ENCODE measurements at places on chromosomes 2 and 18. TPM values are rescaled to one million over a fixed set of nuclear protein-coding genes. Genes with fewer than 3 reads are reported as not detected.

- DNase-seq = no peak
These were observed 193.5 kb upstream of the CCDC68 start for GRCh38 chr18:55152801-55153200.

GRCh38 chr2:112074506-112074905, 19.4 kb downstream of the TMEM87B start:
- no peak for DNase-seq

DNA sequence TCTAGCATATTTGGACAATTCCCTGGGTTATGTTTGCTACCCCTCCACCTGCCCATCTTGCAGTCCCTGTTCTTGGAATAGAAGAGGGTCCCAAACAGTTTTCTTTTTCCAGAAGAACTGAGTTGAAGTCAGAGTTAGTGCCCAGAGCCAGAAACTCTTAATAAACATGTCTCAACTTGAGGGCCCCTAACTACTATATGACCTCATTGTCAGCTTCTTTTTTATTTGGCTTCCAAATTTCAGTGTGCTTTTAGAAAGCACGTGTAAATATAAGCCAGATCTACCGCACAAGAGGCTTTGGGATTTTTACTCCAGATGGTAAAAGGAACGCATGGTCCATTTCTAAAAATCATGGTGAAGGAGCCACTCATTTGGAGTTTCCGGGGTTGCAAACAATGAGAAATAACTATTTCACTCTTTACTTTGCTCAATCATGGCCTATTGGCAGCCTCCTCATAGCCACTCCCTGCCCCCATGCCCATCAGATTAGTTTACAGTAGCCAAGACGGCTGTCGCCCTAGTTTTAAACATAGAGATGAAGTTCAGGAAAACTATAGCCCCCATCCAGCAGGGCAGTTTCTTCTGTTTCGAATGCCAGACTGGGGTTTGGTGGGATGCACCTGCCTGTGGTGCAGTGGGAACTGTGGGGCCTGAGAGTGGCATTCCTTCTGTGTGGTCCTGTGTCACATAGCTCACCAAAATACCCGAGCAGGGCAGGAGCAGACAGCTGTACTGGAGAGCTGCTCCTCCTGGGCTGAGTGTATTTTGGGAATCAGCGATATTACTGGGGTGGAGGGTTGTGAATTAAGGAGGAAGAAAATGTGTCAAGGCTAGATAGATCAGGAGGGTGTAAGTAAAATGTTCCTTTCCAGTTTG, 1.7 kb downstream of the MAPRE3 start:
- no peak for DNase-seq

DNA sequence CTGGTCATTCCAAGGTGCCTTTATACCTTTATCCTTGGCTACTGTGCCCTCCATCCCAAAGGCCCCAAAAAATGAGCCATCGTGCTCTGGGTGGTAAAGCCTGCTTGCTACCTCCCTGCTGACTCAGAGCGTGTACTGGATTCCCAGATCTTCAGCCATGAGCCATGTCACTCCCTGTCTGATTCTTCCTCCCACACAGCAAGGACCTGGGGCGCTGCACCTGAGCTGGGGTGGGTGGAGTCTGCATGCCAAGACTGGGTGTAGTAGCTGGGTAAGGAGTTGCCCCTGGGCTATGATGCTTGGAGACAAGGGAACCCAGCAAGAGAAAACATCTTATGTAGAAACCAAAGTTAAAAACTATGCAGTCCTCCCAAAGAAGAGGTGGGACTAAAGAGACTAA, 37.2 kb upstream of the APCDD1 start:
- no peak for DNase-seq

GRCh38 chr2:36792951-36793350, 96.4 kb downstream of the VIT start:
- no peak for DNase-seq

DNA sequence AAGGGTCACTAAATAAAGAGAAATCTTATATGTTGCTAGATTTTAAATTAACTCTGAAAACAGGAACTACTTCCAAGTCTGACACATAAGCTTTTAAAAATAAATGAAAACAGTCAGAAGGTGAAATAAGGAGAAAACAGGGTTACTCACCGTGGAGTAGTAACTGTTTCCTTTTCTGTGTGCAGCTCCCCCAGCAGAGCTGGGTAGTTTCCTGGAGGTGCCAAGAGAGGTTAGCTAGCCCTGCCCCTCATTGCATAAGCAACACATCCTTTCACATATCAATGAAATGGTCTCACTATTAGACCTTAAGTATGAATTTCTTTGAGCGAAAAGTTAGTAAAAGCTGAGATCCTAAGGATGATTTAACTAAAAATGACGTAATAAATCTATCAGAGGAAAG, 54.0 kb upstream of the GPR75 start:
- DNase-seq = no peak

- no peak for DNase-seq
These were observed 257.3 kb downstream of the STK39 start for GRCh38 chr2:167990062-167990461.

DNA sequence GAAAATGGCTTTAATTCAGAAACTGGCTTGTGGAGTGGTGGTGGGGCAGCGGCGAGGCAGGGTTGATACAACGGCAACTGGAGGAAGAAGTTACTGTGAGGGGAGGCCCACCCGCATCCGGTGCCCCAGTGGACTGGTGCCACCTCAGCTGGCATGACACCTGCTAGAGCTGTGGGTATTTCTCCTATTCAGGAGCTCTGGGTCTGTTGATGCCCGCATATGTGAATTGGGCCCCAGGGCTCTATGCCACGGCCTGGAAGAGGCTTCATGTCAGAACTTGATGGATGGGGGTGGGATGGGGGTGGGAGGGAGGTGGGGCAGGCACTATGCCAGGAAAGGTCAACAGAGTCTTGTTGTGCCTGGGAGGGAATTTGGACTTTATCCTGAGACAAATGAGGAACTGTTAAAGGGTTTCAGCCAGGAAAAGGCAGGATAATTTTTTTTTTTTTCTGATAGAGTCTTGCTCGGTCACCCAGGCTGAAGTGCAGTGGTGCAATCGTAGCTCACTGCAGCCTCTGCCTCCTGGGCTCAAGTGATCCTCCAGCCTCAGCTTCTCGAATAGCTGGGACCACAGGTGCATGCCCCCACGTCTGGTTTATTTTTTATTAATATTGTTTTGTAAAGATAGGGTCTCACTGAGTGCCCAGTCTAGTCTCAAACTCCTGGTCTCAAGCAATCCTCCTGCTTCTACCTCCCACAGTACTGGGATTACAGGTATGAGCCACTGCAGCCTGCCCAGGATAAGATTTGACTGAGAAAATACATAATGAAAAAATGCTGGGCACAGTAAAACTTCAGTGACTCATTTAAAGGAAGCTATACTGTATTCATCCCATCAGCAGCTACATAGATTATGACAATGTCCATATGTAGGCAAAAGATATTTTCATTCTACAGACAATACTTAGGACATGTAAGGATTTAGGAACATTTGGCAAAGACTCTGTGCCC, 52.6 kb downstream of the SH2D6 start:
- DNase-seq = peak; percentile 60

GRCh38 chr2:239383759-239384156, 17.1 kb downstream of the HDAC4 start:
- no peak for DNase-seq

DNA sequence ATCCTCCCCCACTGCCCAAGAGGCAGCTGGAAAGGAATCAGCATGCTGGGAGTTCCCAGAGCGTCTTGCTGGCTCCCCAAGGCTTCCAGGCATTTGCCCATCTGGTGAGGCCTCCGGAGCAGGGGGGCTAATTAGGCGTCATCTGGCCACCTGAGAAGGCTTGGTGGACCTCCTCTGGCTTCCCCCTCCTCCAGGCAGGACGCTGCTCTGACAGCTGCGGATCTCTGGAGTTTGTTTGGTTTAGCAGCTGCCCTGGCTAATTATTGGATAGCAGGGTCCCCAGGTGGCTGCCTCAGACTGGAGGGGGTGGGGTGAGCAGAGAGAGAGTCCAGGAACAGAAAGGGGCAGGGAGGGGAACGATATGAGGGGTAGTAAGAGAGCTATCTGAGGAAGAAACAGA, 425.2 kb upstream of the MEX3C start:
- DNase-seq = no peak

DNA sequence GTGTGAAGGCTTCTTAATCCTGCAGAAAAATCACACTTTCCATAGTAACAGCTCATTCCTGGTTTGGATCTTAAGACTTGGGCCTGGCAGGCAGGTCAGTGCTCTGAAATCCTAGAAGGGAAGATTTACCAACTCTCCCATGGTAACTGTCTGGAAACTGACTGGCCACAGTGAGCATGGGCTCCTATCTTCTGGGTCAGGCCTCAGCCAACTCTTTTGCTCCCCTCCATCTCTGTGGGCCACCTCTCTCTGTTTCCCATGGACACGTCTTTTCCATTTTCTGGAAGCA, 86.7 kb downstream of the ACAA2 start:
- DNase-seq = no peak

GRCh38 chr18:79964330-79965118, at the start of gene HSBP1L1:
HSBP1L1 (plus strand) TSS chr18:79964643; CDS start chr18:79964736, 93 bp downstream.
- DNase-seq = peak; percentile 84

GRCh38 chr2:85748985-85749875, 4.6 kb upstream of the ATOH8 start:
- no peak for DNase-seq

GRCh38 chr2:176503776-176504175, 234.5 kb downstream of the MTX2 start:
- DNase-seq = no peak

DNA sequence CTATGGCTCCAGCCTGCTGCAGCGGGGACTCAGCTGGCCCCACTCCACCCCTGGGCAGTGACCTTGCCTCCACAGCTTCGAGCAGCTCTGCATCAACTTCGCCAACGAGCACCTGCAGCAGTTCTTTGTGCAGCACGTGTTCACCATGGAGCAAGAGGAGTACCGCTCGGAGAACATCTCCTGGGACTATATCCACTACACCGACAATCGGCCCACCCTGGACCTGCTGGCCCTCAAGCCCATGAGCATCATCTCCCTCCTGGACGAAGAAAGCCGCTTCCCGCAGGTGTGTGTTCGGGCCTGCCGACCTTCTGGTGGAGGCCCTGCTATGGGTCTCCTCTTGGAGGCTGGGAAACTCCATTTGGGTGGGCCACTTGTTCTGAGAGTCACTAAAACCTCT, 48.6 kb downstream of the MYO7B start:
- no peak for DNase-seq

- no peak for DNase-seq
These were observed 644.6 kb upstream of the RAB6C start for GRCh38 chr2:129334696-129335410.

- no peak for DNase-seq
These were observed 31.9 kb downstream of the ACKR3 start for GRCh38 chr2:236601316-236602202.

DNA sequence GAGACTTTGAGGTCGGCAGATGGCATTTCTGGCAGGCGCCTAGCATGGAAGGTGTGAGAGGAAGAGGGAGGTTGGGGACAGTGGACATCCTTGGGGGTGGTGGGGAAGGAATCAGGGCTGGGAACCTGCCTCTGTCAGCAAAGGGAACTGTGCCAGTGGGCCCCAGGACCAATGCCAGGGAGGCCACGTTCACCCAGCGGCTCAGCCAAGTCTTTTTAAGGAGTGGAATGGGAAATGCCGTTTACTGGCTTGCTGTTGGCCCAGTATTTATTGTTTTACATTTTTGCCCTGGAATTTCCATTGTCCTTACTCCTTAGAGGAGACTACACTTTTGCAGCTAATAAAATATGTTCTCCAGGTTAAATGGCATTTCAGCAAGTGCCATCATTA, 135.2 kb downstream of the MCFD2 start:
- DNase-seq = peak; percentile 21

DNA sequence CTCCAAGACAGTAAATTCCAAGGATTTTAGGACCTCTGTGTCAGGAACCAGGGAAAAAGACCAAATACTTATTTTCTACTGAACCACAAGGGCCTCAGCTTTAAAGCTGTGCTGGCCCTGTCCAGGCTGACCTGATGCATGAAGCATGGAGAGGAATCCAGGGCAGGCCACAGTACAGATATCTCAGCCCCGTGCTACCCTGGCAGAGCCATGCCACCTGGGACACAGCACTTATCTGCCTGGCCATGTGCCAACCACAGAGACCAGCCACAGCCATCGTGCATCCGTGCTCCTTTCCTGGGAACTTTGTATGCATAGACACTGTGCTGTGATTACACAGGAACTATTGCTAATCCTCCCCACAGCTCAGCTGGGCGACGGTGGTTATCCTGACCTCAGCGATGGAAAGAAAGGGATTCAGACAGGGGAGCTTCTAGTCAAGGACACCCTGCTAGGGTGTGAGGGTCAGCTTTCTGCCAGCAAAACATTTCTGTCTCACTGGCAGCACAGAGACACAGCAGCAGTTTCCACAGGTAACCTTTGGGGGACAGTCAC, 687.4 kb upstream of the ID2 start:
- no peak for DNase-seq

GRCh38 chr2:238287737-238288649, at the start of gene PER2:
PER2 (minus strand) TSS chr2:238288610; CDS start chr2:238277936, 10,674 bp downstream.
- DNase-seq = peak; percentile 70

GRCh38 chr2:237156031-237156856, 70.6 kb downstream of the COPS8 start:
- DNase-seq = peak; percentile 15

- DNase-seq = no peak
These were observed 216.3 kb downstream of the BCL11A start for GRCh38 chr2:60337142-60337497.

- DNase-seq = no peak
These were observed 247.4 kb downstream of the MYO3B start for GRCh38 chr2:170425281-170425751.

GRCh38 chr18:69889009-69889408, 58.7 kb downstream of the CD226 start:
- no peak for DNase-seq

- DNase-seq = no peak
These were observed 1936.8 kb upstream of the PIK3C3 start for GRCh38 chr18:40018266-40018665.

DNA sequence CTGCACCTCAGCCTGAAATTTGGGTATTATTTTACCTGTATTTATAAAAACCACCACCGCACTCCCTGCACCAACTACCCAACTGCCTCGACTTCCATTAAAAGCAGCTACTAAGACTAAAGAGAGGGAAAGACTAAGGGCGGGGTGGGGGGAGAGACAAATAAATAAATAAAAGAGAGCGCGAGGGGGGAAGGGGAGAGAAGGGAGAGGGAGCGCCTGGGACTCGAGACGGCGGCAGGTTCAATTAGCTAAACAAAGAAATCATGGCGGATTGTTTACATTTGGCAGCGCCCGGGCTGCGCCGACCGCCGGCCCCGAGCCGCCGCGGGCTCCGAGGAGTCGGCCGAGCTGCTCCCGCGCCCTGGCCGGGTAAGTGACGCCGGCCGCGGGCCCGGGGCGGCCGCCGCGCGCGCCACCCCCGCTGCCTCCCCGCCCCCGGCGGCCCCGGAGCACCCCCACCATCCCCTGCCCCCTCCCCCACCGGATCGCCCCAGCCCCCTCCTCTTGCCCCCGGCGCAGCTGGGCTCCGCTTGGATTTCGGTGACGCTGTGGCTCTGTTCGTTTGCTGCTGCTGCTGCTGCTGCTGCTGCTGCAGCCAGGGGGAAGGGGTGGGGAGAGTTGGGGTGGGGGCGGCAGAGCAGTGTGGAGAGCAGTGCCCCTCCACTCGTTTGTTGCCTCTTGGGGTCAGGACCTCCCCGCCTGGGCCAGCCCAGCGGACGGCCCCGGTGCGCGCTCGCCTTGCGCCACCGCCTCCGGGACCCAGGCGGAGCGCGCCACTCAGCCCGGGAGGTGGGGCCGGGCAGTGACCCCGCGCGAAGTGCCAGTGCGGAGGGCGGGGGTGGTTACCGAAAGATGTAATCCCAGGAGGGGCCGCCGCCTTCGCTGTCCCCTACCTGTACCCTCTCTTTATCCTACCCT, 187.2 kb upstream of the FANCL start:
- no peak for DNase-seq

The FSHR gene
- total RNA-seq = not detected

The TNFAIP6 gene
- total RNA-seq = not detected

The WNT6 gene
- 164 TPM for total RNA-seq

The SMCHD1 gene
- total RNA-seq = 107 TPM

The CHPF gene
- 21.1 TPM for total RNA-seq

The IRS1 gene
- 6.2 TPM for total RNA-seq

The DLX1 gene
- total RNA-seq = not detected
